SHP77 (cell line): ENCODE measurements at places on chromosomes 4 and X.

GRCh38 chrX:45774961-45775360 lies 574.3 kb upstream of the DIPK2B start:
- no peak for DNase-seq

DNA sequence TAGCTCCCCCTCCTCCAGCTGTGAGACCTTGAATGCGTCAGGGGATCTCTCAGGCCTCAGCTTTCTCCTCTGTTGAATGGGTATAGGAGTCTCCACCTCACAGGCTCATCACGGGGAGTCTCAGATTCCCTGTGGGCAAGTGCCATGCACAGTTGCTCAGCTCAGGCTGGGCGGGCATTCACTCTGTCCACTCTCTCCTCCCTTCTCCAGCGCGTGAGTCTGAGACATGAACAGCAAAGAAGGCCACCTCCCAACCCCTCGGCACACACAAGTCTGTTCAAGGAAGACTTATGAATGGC lies 60.0 kb downstream of the HTRA3 start:
- DNase-seq: no peak

DNA sequence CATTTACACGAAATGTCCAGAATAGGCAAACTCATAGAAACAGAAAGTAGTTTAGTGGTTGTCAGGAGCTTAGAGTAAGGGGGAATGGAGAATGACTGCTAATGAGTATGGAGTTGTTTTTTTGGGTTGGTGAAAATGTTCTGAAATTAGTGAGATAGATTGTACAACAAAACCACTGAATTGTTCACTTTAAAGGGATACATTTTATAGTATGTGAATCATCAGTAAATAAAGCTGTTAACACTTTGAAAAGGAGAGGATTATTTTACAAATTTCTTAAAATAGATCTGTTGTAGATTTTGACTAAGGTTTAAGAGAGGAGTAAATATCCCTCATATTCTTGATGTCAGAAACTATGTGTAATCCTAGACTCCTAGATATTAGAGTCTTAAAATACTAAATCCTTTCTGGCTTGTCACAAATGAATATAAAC lies 82.7 kb downstream of the RAPGEF2 start:
- no peak for DNase-seq

GRCh38 chrX:72081605-72082320 lies 50.0 kb downstream of the RTL5 start:
- no peak for DNase-seq

DNA sequence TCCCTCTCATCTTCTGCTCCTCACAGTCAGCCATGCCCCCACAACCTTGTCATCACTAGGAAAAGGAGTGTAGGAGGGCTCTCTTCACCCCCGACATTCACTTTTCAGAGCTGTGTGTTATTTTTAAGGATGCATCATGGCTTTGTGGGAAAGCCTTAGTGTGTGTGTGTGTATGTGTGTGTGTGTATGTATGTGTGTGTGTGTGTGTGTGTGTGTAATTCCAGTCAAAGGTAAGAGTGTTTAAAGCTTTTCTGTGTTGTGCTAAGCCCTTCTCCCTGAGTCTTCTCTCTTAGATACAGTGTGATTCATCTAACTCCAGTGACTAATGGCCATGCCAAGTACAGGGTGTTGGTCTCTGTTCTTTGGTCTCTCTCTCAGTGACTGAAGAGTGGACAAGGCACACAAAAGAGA lies 76.6 kb downstream of the CHIC2 start:
- DNase-seq: no peak

DNA sequence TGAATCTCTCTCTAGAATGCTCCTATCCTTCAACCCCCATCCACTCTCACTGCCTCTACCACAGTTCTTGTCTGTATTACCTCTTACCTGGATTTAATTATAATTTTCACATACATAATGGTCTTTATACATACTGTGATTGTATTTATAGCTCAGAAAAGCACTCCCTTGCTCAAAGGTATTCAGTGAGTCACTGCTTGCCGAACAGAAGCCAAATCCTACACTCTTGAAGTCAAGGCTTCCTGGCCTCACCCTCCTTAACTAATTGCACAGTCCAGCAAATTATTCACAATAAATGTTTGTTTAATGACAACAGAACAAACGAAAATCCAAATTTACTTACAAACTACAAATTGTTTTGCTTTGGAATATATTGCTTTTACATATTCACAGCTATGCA lies 159.5 kb downstream of the KLHL13 start:
- no peak for DNase-seq

GRCh38 chr4:148182230-148182911 lies 259.8 kb downstream of the NR3C2 start:
- no peak for DNase-seq

- DNase-seq: peak; percentile 44
Measured at GRCh38 chr4:53614591-53614990, 23.3 kb upstream of the LNX1 start.

- no peak for DNase-seq
Measured at GRCh38 chr4:120633810-120634209, 288.7 kb downstream of the PRDM5 start.

DNA sequence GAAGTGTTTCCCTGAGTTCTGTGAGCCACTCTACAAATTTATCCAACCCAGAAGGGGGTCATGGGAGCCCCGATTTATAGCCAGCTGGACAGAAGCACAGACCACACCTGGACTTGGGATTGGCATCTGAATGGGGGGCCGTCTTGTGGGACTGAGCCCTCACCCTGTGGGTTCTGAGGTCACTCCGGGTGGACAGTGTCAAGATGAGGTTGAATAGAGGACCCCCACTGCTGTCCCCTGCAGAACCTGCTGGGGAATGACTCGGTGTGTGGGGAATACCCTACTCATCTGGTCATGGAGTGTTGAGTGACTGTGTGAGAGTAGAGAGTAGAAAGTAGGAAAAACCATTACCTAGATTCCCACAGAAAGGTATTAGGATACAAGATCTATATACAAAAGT lies 67.5 kb downstream of the ZFYVE28 start:
- no peak for DNase-seq

DNA sequence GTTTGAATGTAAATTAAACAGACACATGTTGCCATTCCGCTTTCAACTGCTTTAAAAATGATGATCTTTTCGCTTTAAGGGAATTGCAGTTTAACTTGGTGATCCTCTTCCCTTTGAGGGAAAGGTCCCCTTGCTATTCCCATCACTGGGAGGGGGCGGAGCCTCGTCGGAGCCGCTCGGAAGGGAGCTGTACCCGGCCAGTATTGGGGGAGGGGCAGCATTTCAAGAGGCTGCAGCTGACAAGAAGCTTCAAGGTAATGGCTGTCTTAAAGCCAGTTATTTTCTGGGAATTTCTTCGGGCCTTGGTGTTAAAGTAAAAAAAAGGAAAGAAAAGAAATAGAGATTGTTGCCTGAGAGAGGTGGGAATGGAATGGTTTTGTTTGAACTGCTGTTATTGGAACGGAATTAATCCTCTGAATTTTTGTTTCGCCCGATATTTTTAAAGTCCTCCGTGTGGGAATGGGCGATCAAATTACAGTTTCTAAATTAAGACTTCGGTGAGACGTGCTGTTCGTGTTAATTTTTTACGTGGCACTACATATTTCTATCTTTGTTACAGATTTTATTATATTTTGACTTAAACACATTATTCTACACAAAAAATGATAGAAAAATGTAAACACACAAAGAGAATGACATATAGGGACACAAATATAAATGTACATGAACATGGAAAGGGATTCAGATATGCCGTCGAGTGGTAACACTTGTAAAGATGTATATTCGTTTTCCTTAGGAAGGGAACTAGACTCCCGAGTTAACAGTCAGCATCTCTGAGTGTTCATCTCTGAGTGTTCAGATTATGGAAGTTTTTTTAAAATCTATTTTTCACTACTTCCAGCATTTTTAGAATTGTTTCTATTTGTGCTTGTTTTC lies 9.2 kb downstream of the PWWP3B start:
- no peak for DNase-seq

DNA sequence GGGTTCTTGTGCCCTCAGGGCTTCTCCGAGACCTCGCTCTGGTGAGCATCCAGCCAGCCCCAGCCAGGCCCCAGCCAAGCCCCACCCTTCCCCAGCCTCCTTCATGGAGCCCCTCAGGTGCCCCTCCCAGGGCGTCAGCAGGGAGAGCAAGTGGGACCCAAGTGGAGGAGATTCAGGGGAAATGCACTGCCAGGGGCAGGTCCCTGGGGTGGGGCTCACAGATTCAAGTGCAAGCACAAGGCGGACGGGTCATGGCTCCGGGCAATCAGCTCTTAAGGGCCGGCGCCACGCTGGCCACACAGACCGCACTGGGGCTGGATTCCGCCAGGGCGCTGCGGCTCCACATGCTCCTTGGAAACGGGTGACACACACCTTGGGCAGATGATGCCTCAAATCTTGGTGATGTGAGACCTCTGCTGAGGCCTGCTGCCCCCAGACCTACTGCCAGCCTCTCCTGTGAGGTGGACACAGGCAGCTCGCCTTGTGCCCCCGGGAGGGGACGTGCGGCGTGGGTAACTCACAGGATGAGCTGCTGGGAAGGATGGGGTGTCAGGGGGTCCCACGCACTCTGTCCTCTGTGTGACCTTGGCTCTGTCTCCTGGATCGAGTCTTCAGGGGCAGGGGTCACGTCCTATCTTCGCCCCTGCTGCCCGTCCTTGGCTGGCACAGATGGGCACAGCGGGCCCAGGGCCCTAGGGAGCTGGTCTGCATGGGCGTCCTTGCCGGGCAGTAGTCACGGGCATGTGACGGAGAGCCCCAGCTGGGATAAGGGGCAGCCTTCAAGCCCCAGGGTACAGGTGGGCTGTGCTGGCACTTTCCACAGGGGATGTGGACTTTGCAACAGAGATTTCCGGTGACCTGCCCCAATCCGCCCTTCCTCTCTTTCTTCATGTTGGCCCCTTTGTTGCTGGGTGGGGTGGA lies 17.1 kb downstream of the NAT8L start:
- no peak for DNase-seq

DNA sequence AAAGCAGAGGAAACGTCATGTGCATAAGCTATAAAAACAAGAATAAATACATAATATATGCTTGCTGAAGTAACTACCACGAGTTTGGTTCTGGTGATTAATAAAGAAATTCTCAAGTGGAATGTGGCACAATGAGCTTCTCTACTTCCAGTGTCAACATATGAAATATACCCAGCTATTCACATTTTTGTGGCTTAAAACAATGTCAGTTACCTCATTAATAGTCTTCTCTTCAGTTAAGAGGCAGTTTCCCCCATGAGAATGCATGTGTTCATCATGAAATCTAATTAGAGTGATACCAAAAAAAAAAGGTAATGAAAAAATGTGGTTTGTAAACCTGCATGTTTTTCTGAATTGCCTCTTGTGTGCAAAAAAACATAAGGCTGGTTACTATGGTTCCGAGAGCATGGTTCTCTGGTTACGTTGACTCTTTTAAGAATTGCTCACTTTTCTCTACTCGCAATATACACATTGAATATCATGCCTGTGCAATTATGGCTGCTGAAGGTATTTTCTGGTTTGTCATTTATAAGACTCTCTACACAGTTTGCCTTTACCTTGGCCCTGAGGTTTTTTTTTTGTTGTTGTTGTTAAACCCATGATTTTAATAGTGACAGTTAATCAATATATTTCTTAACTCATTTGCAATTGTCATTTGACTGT lies 108.2 kb downstream of the PCDH7 start:
- no peak for DNase-seq

DNA sequence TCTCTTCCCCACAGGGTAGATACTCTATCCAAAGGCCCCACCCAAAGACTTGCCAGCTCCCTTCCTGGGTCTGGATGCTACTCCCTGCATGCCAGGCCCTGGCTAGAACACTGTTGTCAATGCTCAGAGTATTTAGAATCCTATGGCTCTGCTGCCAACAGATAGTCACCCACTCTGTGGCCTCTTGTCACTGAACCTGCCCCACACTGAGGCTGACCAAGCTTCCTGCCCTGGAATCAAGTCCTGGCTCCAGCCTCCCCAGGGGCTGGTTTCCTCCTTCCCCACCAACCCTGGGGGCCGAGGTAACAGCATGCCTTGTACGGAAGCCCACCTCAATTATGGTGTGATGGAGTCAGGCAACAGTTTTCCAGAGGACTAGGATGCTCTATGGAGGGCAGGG lies 63.3 kb downstream of the EFNB1 start:
- no peak for DNase-seq

- DNase-seq: no peak
Measured at GRCh38 chrX:129631849-129632248, 22.9 kb downstream of the APLN start.

GRCh38 chr4:76666944-76667532 lies 230.9 kb downstream of the SOWAHB start:
- DNase-seq: no peak

DNA sequence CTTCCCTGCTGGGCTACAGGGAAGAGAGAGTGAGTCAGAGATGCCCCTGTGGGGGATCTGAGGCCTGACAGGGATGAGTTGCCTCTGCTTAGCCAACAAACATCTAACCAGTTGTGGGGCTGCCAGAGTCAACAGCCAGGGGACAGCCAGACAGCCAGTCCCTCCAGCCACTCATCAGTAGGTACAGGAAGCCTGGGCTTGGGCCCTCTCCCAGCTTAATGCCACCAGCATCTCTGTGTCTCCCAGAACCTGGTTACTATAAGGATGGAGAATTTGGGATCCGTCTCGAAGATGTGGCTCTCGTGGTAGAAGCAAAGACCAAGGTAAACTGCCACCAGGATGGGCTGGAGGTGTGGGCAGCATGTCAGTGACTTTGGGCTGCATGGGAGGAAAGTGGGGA lies 17.3 kb upstream of the SASH3 start:
- DNase-seq: no peak

DNA sequence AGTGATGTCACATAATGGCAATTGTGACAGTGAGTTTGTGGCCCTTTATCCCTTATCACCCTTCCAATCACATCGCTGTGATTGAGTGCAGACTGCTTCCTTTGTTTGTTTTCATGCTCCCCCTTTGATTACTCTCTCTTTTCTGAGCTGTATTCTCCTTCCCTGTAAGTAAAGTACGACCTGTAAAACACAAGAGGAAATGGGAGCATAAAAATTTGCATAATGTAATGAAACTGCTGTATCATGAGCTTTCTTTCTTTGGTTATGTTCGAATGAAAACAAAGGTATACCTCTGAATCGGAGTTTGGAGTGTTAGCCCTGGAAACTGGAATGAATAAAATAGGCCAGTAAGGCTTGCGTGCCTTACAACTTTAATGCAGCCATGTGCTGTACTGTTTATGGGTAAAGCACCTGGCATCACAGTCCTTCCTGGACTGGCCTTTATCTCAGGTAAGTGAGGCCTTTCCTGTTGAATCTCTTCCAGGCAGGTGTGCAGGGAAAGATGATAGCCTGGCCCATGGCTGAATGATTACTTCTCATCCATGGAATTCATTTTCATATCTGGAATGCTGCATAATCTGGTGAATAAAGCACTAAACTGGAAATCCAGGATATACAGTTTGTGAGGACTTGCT lies 26.6 kb upstream of the HS3ST1 start:
- no peak for DNase-seq
